Fibroblast of upper back skin (primary cell): ENCODE measurements at places on chromosomes 5 and 9.

DNA sequence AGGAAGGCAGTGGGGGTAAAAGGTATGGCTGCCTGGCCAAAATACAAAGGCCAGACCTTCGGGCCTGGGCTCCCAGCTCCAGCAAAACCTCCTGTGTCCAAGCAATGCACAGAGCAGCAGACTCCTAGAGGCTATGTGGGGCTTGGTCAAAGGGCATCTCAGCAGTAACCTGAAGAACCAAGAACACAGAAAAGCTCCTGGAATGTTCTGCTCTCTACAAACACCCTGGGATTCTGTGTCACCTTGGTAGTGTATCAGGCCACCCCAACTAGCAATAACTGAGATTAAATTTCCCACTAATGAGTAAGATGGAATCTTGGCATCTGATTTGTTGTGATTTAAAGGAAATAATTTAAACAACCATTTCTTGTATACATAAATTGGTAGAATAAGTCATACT is 158.6 kb downstream of the GLIS3 start:
- DNase-seq = no peak

GRCh38 chr5:138438003-138438723 is 694 bp upstream of the REEP2 start:
- no peak for DNase-seq

DNA sequence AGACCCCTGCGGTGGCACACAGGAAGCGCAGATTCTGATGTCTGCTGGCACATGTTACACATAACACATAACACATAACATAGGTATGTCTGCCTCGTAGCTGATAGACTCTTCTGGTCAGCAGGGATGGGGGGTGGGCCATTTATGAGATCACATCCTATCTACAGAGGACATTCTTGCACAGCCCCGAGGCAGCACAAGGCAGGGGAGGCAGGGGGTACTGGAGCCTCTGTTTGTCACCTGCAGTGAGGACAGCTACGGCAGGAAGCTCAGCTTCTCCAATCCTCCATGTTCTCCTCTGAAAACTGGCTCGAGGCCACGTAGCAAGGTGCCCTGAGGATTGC is 16.7 kb upstream of the MED10 start:
- no peak for DNase-seq

DNA sequence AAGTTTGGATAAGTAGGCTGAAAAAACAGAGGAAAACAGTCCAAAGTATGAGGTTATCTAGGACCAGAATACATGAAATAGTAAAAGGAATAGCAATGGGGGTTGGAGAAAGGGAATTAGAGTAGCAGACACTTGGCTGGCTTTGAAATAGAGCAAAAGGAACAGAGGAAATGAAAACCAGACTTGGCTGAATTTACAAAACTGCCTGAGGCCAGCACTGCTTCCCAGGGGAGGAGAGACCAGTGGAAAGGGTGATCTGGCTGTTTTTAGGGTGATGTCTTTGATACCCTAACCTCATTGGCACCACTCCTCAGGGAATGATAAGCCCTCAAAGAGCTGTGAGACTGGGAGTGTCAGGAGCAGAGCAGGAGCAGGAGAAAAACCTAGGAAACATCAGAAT is 413.4 kb upstream of the SLC30A5 start:
- peak; percentile 52 for DNase-seq

- no peak for DNase-seq
Measured at GRCh38 chr9:116494815-116495634, 192.1 kb upstream of the TRIM32 start.

DNA sequence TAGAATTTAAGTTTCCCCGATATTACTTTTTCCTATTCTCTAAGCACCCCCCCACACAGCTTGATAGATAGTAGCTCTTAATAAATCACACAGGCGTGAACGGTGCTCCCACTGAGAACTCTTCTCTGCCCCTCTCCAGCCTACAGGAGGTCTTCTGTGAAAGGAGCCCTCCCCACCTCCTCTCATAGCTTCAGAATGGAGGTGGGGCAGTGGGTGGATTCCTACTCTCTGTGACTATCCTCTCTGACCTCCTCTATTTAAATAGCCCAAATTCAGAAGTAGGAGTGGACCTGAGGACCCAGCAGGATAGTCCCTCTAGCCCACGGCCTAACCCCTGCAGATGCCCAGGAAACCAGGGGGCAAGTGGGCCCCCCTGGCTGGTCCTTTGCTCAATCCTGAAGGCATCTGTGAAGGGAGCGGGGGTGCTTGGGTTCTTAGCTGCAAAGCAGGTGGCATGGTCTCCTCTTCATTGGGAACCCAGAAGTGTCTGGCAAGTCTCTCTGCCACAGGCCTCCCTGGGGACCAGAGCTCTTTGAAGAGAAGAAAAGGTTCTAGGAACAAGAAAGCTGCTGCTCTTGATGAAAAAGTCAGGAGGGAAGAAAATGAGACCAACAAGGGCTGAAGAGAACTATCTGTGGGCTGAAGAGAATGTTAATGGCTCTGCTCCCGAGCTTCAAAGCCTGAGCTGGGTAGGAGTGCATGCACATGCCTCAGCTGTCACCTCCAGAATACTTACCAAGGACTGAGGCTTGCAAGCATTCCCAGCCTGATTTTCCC is 21.1 kb upstream of the HSPA9 start:
- DNase-seq = no peak
